Testis (tissue), 5 donors: ENCODE measurements at places on chromosomes 4 and X. TPM values are rescaled to one million over a fixed set of nuclear protein-coding genes. Genes with fewer than 3 reads are reported as not detected.

DNA sequence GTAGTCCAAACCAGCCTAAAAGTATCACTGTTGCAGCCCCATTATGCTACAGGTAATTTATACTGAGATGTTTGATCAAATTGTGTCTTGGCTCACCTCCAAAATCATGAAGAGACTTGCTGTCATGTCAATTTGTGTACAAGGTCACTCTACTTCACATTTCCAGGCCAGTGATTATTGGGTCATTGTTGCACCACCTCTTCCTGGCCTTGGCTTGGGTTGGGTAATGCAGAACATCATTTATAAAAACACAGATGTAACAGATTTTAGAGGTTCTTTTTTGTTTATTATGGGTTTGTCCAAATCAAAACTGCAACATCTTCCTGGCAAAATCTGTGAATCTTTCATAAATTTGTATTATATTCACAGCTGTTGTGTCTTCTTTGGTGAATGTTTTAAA, 459.5 kb downstream of the ANKRD50 start:
- H3K27me3 ChIP-seq: no peaks in the 10 kb centered on the region
- no peak for DNase-seq
- H3K27ac ChIP-seq: no peak overlapping the region
- no peaks in the 10 kb centered on the region for H3K36me3 ChIP-seq
- H3K4me1 ChIP-seq: no peaks in the 10 kb centered on the region

- no peaks in the 10 kb centered on the region for H3K36me3 ChIP-seq
- no peak overlapping the region for H3K27ac ChIP-seq
- H3K4me3 ChIP-seq: no peak overlapping the region
- H3K27me3 ChIP-seq: no peaks in the 10 kb centered on the region
Measured at GRCh38 chr4:1565598-1566295, 118.4 kb downstream of the FAM53A start.

- no peak for DNase-seq
- H3K36me3 ChIP-seq: no peaks in the 10 kb centered on the region
- peaks cover 11% of the 10 kb centered on the region for H3K4me1 ChIP-seq
- H3K4me3 ChIP-seq: no peak overlapping the region
Measured at GRCh38 chr4:83335701-83336100, 1.1 kb upstream of the HPSE start.

- no peaks in the 10 kb centered on the region for H3K27me3 ChIP-seq
- H3K4me3 ChIP-seq: no peak overlapping the region
- no peaks in the 10 kb centered on the region for H3K36me3 ChIP-seq
- peaks cover 12% of the 10 kb centered on the region for H3K4me1 ChIP-seq
- DNase-seq: no peak
Measured at GRCh38 chr4:6195602-6196319, 4.6 kb downstream of the JAKMIP1 start.

- peak overlapping the region; percentile 43 for H3K27ac ChIP-seq
- H3K36me3 ChIP-seq: no peaks in the 10 kb centered on the region
Measured at GRCh38 chr4:119151161-119151560, 15.5 kb downstream of the MYOZ2 start.

GRCh38 chr4:8047837-8048678, 108.4 kb upstream of the AFAP1 start:
- no peak overlapping the region for H3K4me3 ChIP-seq
- H3K36me3 ChIP-seq: no peaks in the 10 kb centered on the region
- no peak overlapping the region for H3K27ac ChIP-seq
- H3K4me1 ChIP-seq: peaks cover 5% of the 10 kb centered on the region

DNA sequence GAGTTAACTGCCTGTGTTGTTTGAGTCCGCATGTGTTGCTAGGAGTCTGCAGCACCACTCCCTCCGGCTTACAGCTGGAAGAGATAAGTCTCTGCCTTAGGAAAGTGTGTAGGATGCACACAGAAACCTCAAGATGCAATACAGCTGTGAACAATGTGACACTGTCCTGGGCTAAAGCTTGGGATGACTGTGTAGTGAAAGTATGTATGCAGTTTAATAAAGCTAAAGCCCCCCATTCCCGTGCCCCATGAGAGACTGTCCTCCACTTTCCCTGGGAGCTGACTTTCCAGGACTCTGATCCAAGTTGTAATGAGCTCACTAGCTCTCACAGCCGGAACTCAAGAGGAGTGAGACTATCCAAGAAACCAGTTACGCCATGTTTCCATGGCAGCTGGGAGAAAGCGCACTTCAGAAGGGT, 156.6 kb upstream of the FTHL17 start:
- no peak overlapping the region for H3K4me3 ChIP-seq
- no peaks in the 10 kb centered on the region for H3K4me1 ChIP-seq
- H3K27me3 ChIP-seq: no peaks in the 10 kb centered on the region
- no peak overlapping the region for H3K27ac ChIP-seq
- H3K36me3 ChIP-seq: no peaks in the 10 kb centered on the region
- peak; percentile 14 for DNase-seq

DNA sequence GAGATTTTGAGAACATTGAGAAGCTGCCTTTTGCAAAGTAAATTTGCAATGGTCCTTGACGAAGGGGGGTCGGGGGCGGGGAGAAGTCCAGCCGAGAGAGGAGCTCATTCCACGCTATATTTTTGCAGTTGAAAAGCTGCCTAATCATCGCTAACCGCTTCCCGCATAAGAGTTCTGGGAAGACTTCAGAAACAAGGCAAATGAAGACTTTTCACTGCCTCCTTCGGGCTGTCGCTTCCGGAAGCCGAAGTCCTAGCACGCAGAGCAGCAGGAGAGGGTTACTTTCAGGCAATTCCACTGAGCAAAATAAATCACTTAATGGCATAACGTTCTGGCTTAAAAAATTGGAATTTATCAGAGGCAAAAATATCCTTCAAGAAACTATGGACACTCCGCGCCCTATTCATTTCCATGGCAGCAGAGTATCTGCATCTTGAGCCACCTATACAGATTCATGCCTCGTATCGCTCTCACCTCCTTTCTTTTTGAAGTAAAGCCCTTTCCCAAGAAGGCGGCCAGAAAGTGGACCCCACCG, 2.6 kb upstream of the LRAT start:
- H3K27ac ChIP-seq: no peak overlapping the region
- no peaks in the 10 kb centered on the region for H3K36me3 ChIP-seq
- peaks cover 7% of the 10 kb centered on the region for H3K4me1 ChIP-seq
- no peak for DNase-seq
- H3K4me3 ChIP-seq: peak overlapping the region; percentile 3
- H3K27me3 ChIP-seq: no peaks in the 10 kb centered on the region

DNA sequence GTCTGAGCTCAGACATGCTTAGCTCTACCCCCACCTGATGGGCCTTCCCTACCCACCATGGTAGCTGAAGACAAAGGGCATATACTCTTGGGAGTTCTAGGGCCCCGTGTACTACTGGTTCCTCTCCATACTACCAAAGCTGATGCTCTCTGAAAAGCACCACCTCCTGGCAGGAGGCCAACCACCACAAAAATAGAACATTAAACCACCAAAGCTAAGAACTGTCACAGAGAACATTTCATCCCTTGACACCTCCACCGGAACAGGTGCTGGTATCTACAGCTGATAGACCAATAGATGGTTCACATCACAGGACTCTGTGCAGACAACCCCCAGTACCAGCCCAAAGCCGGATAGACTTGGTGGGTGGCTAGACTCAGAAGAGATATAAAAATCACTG, 13.4 kb downstream of the EDA2R start:
- no peaks in the 10 kb centered on the region for H3K27me3 ChIP-seq
- H3K4me1 ChIP-seq: no peaks in the 10 kb centered on the region
- H3K36me3 ChIP-seq: no peaks in the 10 kb centered on the region
- no peak overlapping the region for H3K4me3 ChIP-seq
- DNase-seq: no peak
- H3K27ac ChIP-seq: no peak overlapping the region

- H3K36me3 ChIP-seq: no peaks in the 10 kb centered on the region
- peak; percentile 70 for DNase-seq
- peak overlapping the region; percentile 100 for H3K27ac ChIP-seq
- H3K27me3 ChIP-seq: no peaks in the 10 kb centered on the region
Measured at GRCh38 chr4:102825261-102826091, 1.9 kb downstream of the UBE2D3 start.

- H3K4me3 ChIP-seq: no peak overlapping the region
- no peak for DNase-seq
- H3K27ac ChIP-seq: no peak overlapping the region
- H3K4me1 ChIP-seq: no peaks in the 10 kb centered on the region
Measured at GRCh38 chrX:27548624-27549023, 41.5 kb upstream of the DCAF8L2 start.

- H3K4me1 ChIP-seq: no peaks in the 10 kb centered on the region
- no peak overlapping the region for H3K27ac ChIP-seq
- H3K4me3 ChIP-seq: no peak overlapping the region
Measured at GRCh38 chr4:139746431-139747171, 81.0 kb downstream of the MGST2 start.

DNA sequence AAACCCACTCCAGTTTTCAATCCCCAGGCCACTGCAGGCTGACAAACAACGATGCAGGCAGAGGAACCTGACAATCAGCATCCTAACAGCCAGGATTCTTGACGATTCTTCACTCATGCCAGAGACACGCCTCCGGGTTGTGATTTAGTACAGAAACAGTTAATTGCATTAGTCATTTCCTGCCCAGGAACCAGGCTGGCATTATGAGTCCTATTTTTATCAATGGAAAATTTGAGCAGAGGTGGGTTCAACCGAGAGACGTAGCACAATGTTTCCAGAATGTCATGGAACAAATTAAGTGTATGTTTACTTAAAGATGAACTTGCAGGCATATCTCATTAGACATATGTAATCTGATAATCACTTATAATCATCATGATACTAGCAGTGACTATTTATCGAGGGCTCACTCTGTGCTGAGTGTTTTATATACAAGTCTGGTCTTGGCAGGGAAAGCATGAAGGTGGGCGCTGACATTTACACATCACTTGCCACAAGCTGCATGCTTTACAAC, 159.7 kb downstream of the NSUN7 start:
- H3K27ac ChIP-seq: no peak overlapping the region
- no peaks in the 10 kb centered on the region for H3K27me3 ChIP-seq
- H3K4me1 ChIP-seq: peaks cover 11% of the 10 kb centered on the region
- H3K36me3 ChIP-seq: no peaks in the 10 kb centered on the region
- H3K4me3 ChIP-seq: no peak overlapping the region
- no peak for DNase-seq

- peak within 1 kb of the TSS; percentile 52 for H3K4me3 ChIP-seq
- H3K27me3 ChIP-seq: no peaks in the 10 kb centered on the region
- no peak within 1 kb of the TSS for H3K27ac ChIP-seq
- H3K4me1 ChIP-seq: no peaks in the 10 kb centered on the region
- no peaks in the 10 kb centered on the region for H3K36me3 ChIP-seq
- DNase-seq: peak; percentile 68
Measured at GRCh38 chr4:89836897-89837384, at the start of gene SNCA. SNCA (minus strand) TSS chr4:89837161; CDS start chr4:89835667, 1,494 bp downstream.

GRCh38 chr4:94715726-94716125, 42.0 kb upstream of the BMPR1B start:
- no peaks in the 10 kb centered on the region for H3K36me3 ChIP-seq
- no peak overlapping the region for H3K4me3 ChIP-seq
- DNase-seq: no peak
- H3K27ac ChIP-seq: no peak overlapping the region
- no peaks in the 10 kb centered on the region for H3K27me3 ChIP-seq

- H3K36me3 ChIP-seq: no peaks in the 10 kb centered on the region
- H3K4me3 ChIP-seq: peak within 1 kb of the TSS; percentile 60
- peak within 1 kb of the TSS; percentile 65 for H3K27ac ChIP-seq
- peak; percentile 92 for DNase-seq
- no peaks in the 10 kb centered on the region for H3K27me3 ChIP-seq
- no peaks in the 10 kb centered on the region for H3K4me1 ChIP-seq
Measured at GRCh38 chrX:2928583-2929434, at the start of gene ARSD. ARSD (minus strand) TSS chrX:2929339; CDS start chrX:2929275, 64 bp downstream.

- H3K27ac ChIP-seq: no peak overlapping the region
- H3K36me3 ChIP-seq: no peaks in the 10 kb centered on the region
- H3K4me3 ChIP-seq: no peak overlapping the region
- DNase-seq: no peak
- H3K4me1 ChIP-seq: no peaks in the 10 kb centered on the region
- H3K27me3 ChIP-seq: no peaks in the 10 kb centered on the region
Measured at GRCh38 chrX:133923548-133923947, 61.8 kb downstream of the GPC3 start.

DNA sequence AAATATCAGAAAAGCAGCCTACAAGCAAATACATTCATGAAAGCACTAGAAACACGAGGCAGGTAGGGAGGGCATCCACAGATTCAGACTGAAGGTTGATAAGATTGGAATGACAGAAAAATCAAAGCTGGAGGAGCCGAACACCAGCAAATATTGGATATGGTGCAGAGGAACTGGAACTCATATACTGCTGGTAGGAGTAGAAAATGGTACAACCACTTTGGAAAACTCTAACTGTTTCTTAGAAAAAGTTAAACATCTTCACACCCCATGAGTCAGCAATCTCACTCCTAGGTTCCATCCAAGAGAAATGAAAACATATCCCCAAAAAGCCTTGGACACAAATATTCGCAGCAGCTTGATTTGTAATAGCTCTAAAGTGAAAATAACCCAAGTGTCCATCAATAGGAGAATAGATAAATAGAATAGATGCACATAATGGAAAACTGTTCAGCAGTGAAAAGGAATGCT, 27.1 kb downstream of the CD99L2 start:
- no peaks in the 10 kb centered on the region for H3K27me3 ChIP-seq
- H3K4me3 ChIP-seq: no peak overlapping the region
- no peaks in the 10 kb centered on the region for H3K4me1 ChIP-seq
- no peak for DNase-seq
- H3K36me3 ChIP-seq: no peaks in the 10 kb centered on the region
- H3K27ac ChIP-seq: no peak overlapping the region

- H3K4me1 ChIP-seq: no peaks in the 10 kb centered on the region
- no peak overlapping the region for H3K27ac ChIP-seq
- H3K4me3 ChIP-seq: no peak overlapping the region
- no peaks in the 10 kb centered on the region for H3K27me3 ChIP-seq
- no peaks in the 10 kb centered on the region for H3K36me3 ChIP-seq
- no peak for DNase-seq
Measured at GRCh38 chr4:84585251-84585650, 2.3 kb downstream of the CDS1 start.

DNA sequence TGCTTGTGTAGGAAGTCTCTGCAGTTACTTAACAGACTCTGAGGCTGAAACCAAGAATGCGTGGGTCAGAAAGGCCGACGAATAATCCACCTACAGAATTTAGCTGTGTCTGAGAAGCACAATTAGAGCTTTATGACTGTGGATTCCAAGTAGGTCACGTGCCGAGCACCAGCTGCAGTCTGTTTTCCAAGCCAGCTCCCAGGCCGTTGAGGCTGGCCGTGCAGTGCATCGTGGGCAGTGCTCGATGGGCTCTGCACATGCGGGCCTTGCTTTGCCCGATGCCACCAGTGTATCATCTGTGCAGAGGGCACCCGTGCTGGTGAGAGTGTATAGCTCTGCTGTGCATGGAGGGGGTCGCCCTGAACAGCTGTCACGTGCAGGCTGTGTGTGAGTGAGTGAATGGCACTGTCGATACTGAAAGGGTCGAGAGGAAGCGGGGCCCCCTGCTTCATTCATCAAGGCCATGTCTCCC, 67.5 kb upstream of the CLDN34 start:
- peak; percentile 81 for DNase-seq
- no peaks in the 10 kb centered on the region for H3K36me3 ChIP-seq
- H3K4me3 ChIP-seq: no peak overlapping the region
- H3K27ac ChIP-seq: no peak overlapping the region
- no peaks in the 10 kb centered on the region for H3K27me3 ChIP-seq

MGAT4D gene
- total RNA-seq: 14.8 TPM

DCHS2 gene
- 6.5 TPM for total RNA-seq

SPP1 gene
- 5.0 TPM for total RNA-seq

JCHAIN gene
- 0.99 TPM for total RNA-seq

FAM184B gene
- total RNA-seq: 0.19 TPM

PABPC4L gene
- total RNA-seq: 1.0 TPM
